T47D (cell line): ENCODE measurements at places on chromosomes 2 and 18.

DNA sequence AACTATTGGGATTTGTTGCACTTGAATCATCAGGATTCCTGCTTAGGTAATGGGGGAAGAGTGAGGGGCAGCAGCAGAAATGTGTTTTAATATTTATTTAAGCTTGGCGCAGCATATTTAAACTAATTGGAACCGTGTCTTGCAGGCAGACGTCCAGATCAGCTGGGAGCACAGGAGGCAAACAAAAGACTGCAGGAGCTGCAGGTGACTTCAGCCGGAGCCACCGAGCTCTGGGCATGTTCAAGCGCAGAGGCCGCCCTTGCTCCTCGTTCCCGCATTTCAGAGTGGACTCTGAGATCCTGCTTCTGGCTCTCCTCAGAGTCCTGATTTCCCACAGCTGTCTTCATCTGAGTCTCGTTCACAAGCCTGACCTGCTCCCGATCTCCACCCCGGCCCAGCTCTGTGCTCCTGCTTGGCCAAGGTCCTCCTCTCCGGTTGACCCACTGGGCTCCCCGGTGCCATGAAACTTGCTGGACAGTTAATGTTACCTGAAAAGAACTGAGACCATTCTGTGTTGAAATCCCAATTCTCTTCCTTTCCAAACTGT is 475.5 kb downstream of the SOX11 start:
- no peak for DNase-seq

- no peak for DNase-seq
These were observed 105.3 kb downstream of the PAX3 start for GRCh38 chr2:222193328-222193983.

- no peak for DNase-seq
These were observed 17.6 kb downstream of the AFF3 start for GRCh38 chr2:100124761-100125160.

- no peak for DNase-seq
These were observed 31.5 kb downstream of the EHBP1 start for GRCh38 chr2:62736899-62737559.

- peak; percentile 13 for DNase-seq
These were observed 376.4 kb upstream of the RAB12 start for GRCh38 chr18:8232791-8233190.

DNA sequence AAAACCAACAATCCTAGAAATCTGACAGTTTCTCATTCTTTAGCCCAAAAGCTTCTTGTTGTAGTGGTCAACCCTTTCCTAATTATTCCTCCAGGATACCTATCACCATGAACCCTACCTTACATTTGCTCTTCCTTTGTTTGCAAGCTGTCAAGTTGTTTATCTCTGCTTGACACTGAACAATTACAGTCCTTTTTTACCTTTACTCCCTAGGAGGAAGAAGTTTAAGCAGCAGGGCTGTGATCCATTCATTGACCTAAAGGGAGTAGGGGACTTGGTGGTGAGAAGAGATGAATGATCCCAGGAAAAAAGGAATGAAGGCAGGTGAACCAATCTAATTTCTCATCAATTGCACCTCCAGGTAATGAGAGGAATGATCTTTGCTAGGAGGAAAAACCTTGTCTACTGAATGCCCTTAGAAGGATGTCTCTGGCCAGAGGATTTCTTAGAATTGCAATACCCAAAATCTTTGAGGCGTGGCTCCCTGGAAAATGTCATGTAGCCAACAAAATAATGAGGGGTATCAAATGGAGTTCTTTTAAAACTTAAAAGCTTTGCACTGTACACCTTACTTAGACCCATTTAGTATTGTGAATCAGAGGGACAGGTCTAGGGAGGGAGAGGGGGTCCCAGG is 47.7 kb downstream of the MREG start:
- no peak for DNase-seq

- DNase-seq: peak; percentile 40
These were observed 30.3 kb upstream of the ACYP2 start for GRCh38 chr2:54085069-54085468.

DNA sequence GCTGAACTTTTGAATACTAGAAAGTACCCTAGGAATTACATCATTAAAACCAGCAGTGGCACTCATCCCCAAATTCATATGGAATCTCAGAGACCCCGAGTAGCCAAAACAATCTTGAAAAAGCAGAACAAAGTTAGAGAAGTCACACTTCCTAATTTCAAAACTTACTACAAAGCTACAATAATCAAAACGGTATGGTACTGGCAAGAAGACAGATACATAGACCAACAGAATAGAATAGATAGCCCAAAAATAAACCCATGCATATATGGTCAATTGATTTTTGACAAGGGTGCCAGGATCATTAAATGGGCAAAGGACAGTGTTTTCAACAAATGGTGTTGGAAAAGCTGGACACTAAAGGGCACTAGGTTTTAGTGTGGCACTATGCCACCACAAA is 176.0 kb upstream of the NDUFV2 start:
- no peak for DNase-seq

DNA sequence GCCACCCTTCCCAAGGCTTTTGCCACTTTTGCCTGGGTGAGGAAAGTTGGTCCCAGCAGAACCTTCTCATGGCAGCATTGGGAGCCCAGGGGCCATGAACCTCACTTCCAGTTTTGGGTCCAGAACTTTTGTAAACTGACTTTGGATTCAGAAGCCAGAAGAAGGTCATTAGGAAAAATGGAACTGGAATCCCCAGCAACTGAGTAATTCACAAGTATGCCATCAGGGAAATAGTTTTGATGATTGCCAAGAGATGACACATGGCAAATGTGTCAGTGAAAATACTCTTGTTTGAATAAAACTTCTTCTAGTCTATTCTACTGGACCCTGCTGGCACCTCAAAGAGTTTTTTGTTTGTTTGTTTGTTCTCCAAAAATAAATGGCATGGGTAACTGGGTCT is 203.7 kb downstream of the SETBP1 start:
- no peak for DNase-seq

DNA sequence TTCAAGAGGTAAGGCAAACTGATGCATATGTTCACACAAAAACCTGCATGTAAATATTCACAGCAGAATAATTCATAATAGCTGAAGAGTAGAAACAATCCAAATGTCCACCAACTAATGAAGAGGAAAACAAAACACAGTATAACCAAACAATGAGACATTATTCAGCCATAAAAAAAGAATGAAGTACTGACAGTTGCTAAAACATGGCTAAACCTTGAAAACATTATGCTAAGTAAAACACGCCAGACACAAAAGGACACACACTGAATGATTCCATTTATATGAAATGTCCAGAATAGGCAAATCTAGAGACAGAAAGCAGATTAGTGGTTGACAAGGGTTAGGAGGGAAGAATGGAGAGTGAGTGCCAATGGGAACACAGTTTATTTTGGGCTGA is 86.9 kb downstream of the SESTD1 start:
- no peak for DNase-seq

- DNase-seq: no peak
These were observed 244.9 kb upstream of the CXCR4 start for GRCh38 chr2:136362676-136363390.

- no peak for DNase-seq
These were observed 41.7 kb downstream of the PTPRM start for GRCh38 chr18:7608781-7609201.

DNA sequence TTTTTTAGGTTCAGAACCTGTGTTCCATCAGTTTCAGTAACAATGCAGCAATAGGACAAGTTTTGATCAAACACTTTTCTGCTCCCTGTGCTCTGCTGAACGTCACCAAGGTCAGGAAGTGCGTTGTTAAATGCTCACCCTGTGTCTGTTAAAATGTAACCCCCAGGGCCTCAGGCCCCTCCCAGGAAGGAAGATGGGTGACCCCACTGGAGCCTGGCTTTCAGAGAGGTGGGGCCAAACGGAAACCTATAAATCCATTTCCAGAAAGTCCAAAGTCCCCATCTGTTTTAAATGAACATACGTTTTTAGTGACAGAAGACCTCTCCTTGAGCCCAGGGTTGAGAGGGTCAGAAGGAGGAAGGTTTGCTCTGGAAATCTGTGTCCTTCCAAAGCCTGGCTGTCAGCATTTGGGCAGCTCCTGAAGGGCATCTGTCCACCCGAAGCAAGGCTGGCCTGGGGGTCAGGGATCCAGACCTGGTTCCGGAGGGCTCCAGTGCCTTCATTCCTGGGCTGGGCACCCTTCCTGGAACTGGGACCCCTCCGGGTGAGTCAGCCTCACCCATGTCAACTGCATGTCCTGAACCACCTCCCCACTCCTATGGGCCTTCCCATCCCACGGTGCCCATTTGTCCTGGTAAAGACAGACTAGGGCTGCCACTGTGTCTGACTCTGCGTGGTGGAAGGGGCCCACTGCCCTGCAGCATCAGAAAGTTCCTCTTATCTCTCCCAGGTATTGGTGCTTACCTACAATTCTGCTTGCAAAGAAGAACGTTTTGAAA is 117.4 kb upstream of the COPS8 start:
- no peak for DNase-seq

DNA sequence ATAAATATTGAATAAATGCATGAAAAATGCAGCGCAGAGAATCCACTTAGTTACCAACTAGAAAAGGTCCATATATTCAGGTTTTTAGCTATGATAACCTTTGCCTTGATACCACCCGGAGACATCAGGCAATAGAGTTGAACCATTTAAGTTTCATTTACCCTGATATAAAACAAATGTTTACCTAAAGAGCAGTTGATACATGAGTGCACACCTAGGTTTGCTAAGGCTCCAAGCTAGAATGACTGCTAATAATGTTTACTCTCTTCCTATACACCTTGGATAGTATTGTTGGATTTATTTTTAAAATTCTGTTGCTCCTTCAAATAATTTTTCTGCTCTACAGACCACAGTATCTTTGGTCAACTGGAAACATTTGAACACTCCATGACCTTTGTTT is 1463.6 kb downstream of the LRP1B start:
- no peak for DNase-seq

DNA sequence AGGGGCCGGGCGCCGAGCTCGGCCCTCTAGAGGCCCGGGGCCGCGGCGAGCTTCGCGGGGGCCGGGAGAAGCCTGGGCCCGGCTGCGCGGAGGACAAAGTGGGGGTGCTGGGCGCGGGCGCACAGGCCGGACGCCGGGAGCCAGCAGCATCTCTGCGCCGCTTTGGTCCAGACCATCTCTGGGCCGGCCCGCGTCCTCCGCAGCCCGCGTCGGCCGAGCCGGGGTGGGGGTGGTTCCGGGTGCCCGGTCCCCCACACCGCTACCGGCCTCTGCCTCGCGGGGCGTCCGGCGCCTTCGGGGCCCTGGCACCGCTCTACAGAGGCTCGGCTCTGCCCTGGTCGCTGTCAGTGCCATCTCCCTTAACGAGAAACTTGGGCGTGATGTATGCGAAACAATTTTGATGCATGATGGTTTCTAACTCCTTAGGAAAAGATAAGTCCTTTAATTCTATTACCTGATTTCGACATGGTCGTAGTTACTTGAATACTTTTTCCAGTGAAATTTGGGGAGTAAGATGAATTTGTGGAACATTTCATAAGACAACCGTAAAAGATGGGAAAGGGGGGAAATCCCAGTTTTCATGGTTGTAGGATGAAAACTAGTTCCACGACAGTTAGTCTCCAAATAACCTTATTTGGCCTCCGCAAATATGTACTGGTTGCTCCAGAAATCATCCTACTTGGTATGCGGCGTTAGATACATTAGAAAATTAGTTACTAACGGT is 562 bp downstream of the TWSG1 start:
- peak; percentile 17 for DNase-seq

GRCh38 chr2:206642075-206643025 is at the start of gene FAM237A:
Gene FAM237A, plus strand, starts transcription at chr2:206642487. Its CDS starts 1,750 bp downstream, at chr2:206644237.
- peak; percentile 76 for DNase-seq

GRCh38 chr2:207399301-207399700 is 130.5 kb upstream of the CREB1 start:
- DNase-seq: no peak

DNA sequence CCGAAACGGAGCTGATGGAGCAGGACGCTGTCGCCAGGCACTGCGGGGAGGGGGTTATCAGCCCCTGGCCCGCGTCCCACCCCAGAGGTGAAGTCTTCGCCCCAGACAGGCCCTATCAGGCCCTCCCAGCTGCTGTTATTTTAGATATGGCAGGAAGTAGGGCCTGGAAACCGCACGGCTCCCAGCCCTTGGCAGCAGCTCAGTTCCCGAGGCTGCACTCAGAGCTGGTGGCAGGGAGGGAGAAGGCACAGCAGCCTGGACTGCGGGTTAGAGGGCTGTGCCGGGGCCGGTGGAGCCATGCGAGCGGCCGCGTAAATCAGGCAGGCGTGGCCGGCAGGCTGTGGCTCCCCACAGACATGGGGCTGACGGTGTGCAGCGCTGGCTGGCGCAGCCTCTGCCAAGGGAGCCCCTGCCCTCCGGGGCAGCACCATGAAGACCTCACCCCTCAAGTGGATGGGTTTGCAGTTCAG is 111.4 kb downstream of the NFATC1 start:
- no peak for DNase-seq

GRCh38 chr2:181895818-181896217 is 4.3 kb downstream of the ITPRID2 start:
- no peak for DNase-seq
